ENCODE measurements at places on chromosomes 11 and 22. TPM values are rescaled to one million over a fixed set of nuclear protein-coding genes. Genes with fewer than 3 reads are reported as not detected.

GRCh38 chr11:2390725-2391151 is 9.8 kb upstream of the TSSC4 start:
- no peaks in the 10 kb centered on the region for H3K27me3 ChIP-seq
- DNase-seq: no peak
- no peaks in the 10 kb centered on the region for H3K36me3 ChIP-seq
- no peak overlapping the region for H3K4me3 ChIP-seq
- 0 out of 2 replicates have a peak, but pooled peaks cover 7% of the 10 kb centered on the region for H3K4me1 ChIP-seq

Gene SLC22A8
- not detected for total RNA-seq

Gene RAPSN
- total RNA-seq: 7.3 TPM

DNA sequence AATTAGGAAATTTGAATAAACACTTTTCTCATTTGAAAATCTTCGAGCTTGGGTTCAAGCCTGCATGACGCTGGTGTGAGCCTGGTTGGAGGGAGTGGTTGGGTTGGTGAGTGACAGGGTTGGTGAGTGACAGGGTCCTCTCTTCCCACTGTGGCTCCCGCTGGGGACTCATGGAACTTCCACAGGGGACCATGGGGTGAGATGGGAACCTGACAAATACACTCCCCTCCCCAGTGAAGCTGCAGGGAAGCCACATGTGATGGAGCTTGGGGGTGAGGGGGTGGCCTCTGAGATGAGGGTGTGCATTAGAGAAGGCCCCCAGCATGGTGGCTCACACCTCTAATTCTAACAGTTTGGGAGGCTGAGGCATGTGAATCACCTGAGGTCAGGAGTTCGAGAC is 66.8 kb downstream of the RTL6 start:
- H3K4me3 ChIP-seq: no peak overlapping the region
- H3K27ac ChIP-seq: no peak overlapping the region
- no peak for DNase-seq

- no peaks in the 10 kb centered on the region for H3K36me3 ChIP-seq
- DNase-seq: no peak
- H3K27me3 ChIP-seq: peaks cover 26% of the 10 kb centered on the region
Observed at GRCh38 chr22:22046370-22046769, 63.8 kb upstream of the TOP3B start.

Gene APOBEC3A
- total RNA-seq: not detected

DNA sequence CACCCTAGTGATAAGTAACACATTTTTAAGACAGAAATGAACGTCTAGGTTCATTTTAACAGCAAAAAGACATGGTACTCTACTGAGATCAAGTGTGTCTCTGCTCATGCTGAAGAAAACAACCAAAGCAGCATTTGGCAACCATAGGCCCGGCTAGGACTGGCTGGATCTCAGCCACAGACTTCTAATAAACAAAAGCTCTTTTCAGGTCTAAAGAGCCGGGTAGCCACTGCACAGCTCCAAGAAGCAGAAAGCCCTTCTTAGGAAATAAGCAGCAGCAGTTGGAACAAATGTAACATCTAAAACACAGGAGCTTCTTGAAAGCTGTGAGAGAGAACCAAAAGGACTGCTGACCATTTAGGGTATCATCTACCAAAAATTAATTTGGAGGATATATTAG is 37.6 kb downstream of the PITPNB start:
- peaks cover 19% of the 10 kb centered on the region for H3K36me3 ChIP-seq
- DNase-seq: no peak
- H3K4me1 ChIP-seq: peaks cover 5% of the 10 kb centered on the region
- H3K4me3 ChIP-seq: no peak overlapping the region
- no peaks in the 10 kb centered on the region for H3K27me3 ChIP-seq

Gene SUSD2
- total RNA-seq: 5.5 TPM

DNA sequence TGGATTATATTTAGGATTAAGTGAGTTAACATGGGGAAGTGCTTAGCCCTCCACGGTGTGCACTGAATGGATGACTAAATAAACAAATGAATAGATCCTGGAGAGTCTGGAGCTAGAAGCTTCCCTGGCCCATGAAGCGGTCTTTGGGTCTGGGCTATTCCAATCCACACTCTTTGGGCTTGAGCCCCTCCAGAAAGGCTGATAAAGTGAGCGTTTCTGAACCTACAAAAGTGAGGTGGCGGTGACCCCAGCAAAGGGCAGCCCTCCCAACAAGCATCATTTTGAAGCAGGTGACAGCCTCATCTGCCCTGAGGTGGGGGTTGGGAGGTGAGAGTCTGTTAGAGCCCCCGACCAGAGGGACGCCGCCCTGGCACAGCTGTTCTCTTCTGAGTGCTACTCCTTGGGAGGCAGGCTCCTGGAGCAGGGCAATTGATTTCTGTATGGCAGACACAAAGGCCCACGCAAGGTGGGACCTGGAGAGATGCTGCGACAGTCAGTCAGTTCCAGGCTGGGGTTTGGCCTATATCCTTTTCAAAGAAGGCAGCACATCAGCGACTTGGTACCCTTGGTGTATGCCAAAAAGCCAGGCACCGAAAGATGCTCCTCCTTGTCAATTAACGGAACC is 157.8 kb downstream of the CACNA1I start:
- DNase-seq: no peak
- no peak overlapping the region for H3K4me3 ChIP-seq
- H3K36me3 ChIP-seq: no peaks in the 10 kb centered on the region
- H3K27me3 ChIP-seq: peaks cover 59% of the 10 kb centered on the region
- no peak overlapping the region for H3K27ac ChIP-seq
- H3K4me1 ChIP-seq: no peaks in the 10 kb centered on the region

GRCh38 chr22:19941365-19942082 is at the start of the genes COMT and TXNRD2:
COMT (plus strand) TSS chr22:19941772; CDS start chr22:19962527, 20,755 bp downstream.
TXNRD2 (minus strand) TSS chr22:19941818; CDS start chr22:19941803, 15 bp downstream.
- H3K36me3 ChIP-seq: no peaks in the 10 kb centered on the region
- DNase-seq: peak; percentile 50
- H3K27ac ChIP-seq: peak within 1 kb of the TSS; percentile 59
- no peaks in the 10 kb centered on the region for H3K27me3 ChIP-seq
- peaks cover 12% of the 10 kb centered on the region for H3K4me1 ChIP-seq

DNA sequence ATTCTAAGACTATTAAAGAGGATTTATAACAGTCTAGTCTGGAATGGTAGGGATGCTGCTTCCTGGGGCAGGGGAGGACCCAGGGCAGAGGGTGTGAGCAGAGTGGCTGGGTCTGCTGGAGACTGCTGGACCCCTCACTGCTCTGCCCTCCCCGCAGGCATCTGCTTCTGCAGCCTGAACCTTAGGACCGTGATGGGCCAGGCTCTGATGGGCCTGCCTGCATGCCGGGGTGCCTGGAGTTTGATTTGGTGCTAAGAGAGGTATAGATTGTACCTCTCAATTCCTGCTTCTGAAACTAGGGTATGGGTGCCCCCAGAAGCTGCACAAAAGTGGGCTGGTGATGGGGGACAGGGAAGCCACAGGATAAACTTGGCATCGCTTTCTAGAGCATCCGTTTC is 54.9 kb downstream of the CD82 start:
- H3K27ac ChIP-seq: no peak overlapping the region
- H3K36me3 ChIP-seq: no peaks in the 10 kb centered on the region
- no peak for DNase-seq
- no peaks in the 10 kb centered on the region for H3K27me3 ChIP-seq

DNA sequence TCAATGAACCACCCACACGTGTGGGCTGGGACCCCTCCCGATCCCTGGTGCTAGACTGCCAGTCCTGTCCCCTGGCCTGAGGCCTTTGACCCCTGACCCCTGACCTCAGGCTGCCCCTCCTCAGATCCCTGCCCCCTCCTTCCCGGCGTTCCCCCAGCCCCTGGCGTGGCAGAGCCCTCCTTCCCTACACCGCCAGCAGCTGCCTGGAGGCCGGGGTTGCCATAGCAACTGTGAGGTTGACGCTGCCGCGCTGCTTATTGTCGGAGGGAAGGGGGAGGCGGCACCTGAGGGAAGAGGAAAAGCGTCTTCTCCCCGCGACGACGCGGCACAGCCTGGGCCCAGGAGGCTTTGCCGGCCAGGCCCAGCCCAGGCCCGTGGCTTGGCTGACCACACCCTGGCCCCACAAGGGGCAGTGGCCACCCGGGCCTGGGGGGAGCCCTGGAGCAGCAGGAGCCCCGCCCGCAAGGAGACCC is 32.6 kb downstream of the SHANK3 start:
- H3K27ac ChIP-seq: no peak overlapping the region
- no peak overlapping the region for H3K4me3 ChIP-seq
- H3K36me3 ChIP-seq: no peaks in the 10 kb centered on the region
- H3K27me3 ChIP-seq: no peaks in the 10 kb centered on the region

DNA sequence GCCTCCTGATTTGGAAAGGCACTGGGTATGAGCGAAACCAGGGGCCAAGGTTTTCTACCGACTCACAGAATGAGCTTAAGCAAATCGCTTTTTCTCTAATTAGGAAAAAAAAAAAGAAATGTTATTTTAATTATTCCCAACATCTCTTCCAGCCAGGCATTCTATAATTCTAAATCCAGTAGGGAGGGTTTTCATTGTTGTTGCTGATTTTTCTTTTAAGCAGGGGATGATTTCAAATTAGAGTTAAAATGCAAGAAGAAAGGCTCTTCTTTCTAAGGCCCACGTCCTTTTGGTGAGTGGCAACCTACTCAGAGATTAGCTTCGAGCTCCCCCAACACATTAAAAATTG is 8.9 kb downstream of the MYH9 start:
- H3K4me3 ChIP-seq: no peak overlapping the region
- no peaks in the 10 kb centered on the region for H3K27me3 ChIP-seq
- H3K27ac ChIP-seq: peak overlapping the region; percentile 56
- peaks cover 34% of the 10 kb centered on the region for H3K36me3 ChIP-seq
- peaks cover 92% of the 10 kb centered on the region for H3K4me1 ChIP-seq
- no peak for DNase-seq

DNA sequence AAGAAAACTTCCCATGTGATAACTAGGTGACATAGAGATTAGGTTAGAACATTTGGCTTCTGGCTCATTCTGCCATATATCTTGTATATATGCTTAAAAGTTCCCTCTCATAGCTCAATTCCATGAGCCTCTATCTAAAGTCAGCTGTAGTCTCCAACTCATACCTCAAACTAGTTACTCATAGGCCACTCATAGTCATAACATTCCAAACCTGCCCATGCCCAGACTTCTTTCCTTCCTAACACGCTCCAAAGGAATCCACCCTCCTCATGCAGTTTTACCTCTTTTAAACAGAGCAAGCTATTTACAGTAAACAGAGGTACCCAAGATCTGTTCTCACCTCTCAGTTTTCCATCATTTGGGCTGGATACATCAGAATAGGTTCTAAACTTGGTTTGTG is 39.4 kb downstream of the GLYATL2 start:
- H3K27me3 ChIP-seq: no peaks in the 10 kb centered on the region
- no peaks in the 10 kb centered on the region for H3K4me1 ChIP-seq
- H3K36me3 ChIP-seq: no peaks in the 10 kb centered on the region

GRCh38 chr22:30144391-30144790 is 64.1 kb downstream of the HORMAD2 start:
- H3K4me3 ChIP-seq: no peak overlapping the region
- no peaks in the 10 kb centered on the region for H3K27me3 ChIP-seq
- no peaks in the 10 kb centered on the region for H3K4me1 ChIP-seq
- H3K36me3 ChIP-seq: no peaks in the 10 kb centered on the region
- H3K27ac ChIP-seq: no peak overlapping the region
- no peak for DNase-seq

GRCh38 chr11:45021692-45022141 is 71.0 kb upstream of the TP53I11 start:
- DNase-seq: no peak
- no peaks in the 10 kb centered on the region for H3K36me3 ChIP-seq
- H3K27me3 ChIP-seq: peaks cover 17% of the 10 kb centered on the region
- no peak overlapping the region for H3K4me3 ChIP-seq
- H3K27ac ChIP-seq: no peak overlapping the region

DNA sequence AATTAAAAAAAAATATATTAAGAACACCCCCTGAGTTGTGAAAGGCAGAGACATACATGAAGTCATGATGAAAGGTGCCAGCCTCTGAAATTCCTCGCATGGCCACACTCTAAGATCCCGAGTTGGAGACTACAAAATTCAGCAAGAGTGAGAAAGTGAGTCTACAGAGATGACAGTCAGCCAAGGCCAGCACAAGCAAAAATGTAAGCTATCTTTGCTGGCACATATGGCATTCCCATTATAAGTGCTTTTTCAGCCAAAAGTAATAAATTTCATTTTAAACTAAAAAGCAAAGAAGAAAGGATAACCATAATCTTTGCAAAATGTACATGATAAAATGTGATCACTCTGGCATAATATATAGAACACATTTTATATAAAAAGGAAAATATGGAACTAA is 40.6 kb downstream of the FANCF start:
- H3K4me1 ChIP-seq: no peaks in the 10 kb centered on the region
- H3K27ac ChIP-seq: no peak overlapping the region
- DNase-seq: no peak
- no peaks in the 10 kb centered on the region for H3K36me3 ChIP-seq
- no peaks in the 10 kb centered on the region for H3K27me3 ChIP-seq
